Adrenal gland (tissue), 19 donors: ENCODE measurements at places on chromosomes 4 and X. TPM values are rescaled to one million over a fixed set of nuclear protein-coding genes. Genes with fewer than 3 reads are reported as not detected.

Gene RAB41
- not detected for polyA plus RNA-seq

Gene RASGEF1B
- polyA plus RNA-seq, result 7.1 TPM

Gene IQSEC2
- 67.9 TPM for polyA plus RNA-seq

Gene SHROOM4
- 3.7 TPM for polyA plus RNA-seq

Gene FHIP1A
- 0.88 TPM for polyA plus RNA-seq

Gene ASB9
- 1.5 TPM for polyA plus RNA-seq

Gene MAGEB2
- polyA plus RNA-seq, result not detected

Gene SULT1B1
- polyA plus RNA-seq, result 0.20 TPM

Gene CCNA2
- 2.7 TPM for polyA plus RNA-seq

Gene BDH2
- 111 TPM for polyA plus RNA-seq

Gene STARD8
- polyA plus RNA-seq, result 3.6 TPM

Gene KCND1
- 0.77 TPM for polyA plus RNA-seq

Gene FRMD7
- not detected for polyA plus RNA-seq

Gene IL21
- polyA plus RNA-seq, result not detected

Gene SSX3
- polyA plus RNA-seq, result not detected

Gene SHISA3
- polyA plus RNA-seq, result 1.4 TPM

Gene MAGEA2B
- polyA plus RNA-seq, result not detected

Gene TLR10
- polyA plus RNA-seq, result 0.11 TPM

Gene NLRP2B
- polyA plus RNA-seq, result not detected

Gene HTR2C
- not detected for polyA plus RNA-seq

Gene UCHL1
- 87.6 TPM for polyA plus RNA-seq

Gene ARL9
- 0.66 TPM for polyA plus RNA-seq

Gene ADGRA3
- polyA plus RNA-seq, result 24.5 TPM

Gene PPP1R2C
- not detected for polyA plus RNA-seq

Gene NPY1R
- polyA plus RNA-seq, result 44.3 TPM

Gene FGF16
- not detected for polyA plus RNA-seq

Gene TCEAL6
- polyA plus RNA-seq, result 13.1 TPM

Gene HAUS7
- 7.3 TPM for polyA plus RNA-seq

Gene SHROOM3
- polyA plus RNA-seq, result 1.1 TPM

Gene PCDH10
- 0.84 TPM for polyA plus RNA-seq

Gene ASB5
- polyA plus RNA-seq, result 0.20 TPM

Gene ERVMER34-1
- polyA plus RNA-seq, result 0.44 TPM

Gene AWAT2
- polyA plus RNA-seq, result not detected

Gene LPAR4
- 0.09 TPM for polyA plus RNA-seq

Gene CSAG1
- polyA plus RNA-seq, result not detected

Gene FRMPD3
- 0.31 TPM for polyA plus RNA-seq

Gene LRIT3
- polyA plus RNA-seq, result 0.72 TPM

Gene HSFX4
- polyA plus RNA-seq, result not detected

Gene MAP9
- polyA plus RNA-seq, result 15.1 TPM

Gene TMPRSS11B
- 0.24 TPM for polyA plus RNA-seq

Gene RXFP1
- 10.1 TPM for polyA plus RNA-seq

Gene CT45A3
- polyA plus RNA-seq, result not detected

Gene KLB
- under 0.01 TPM for polyA plus RNA-seq
